Stimulated activated CD8-positive, alpha-beta memory T cell treated with anti-CD3 and anti-CD28 coated beads, Interleukin-4, amount 100 ng/mL, for 1 hour (primary cell): ENCODE measurements at places on chromosomes 16 and 17.

DNA sequence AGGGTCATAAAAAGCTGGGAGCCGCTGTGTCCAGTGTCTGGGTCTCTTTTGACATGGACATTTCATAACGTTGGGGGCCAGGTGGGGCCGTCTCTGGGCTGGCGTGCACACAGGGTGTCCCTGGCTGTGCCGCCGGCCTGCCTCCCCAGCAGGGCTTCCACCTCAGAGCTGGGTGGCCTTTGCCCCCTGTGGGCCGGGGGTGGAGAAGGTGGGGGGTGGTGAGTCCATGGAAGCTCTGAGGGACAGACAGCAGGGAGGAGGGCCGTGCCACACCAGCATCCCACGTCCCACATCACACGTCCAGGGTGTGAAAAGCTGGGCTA is 908 bp upstream of the SNAI3 start:
- DNase-seq: no peak

- DNase-seq: no peak
These were observed 397 bp downstream of the NCOR1 start for GRCh38 chr17:16215002-16215272.

GRCh38 chr16:81861503-81861902 is 82.4 kb downstream of the PLCG2 start:
- DNase-seq: no peak

DNA sequence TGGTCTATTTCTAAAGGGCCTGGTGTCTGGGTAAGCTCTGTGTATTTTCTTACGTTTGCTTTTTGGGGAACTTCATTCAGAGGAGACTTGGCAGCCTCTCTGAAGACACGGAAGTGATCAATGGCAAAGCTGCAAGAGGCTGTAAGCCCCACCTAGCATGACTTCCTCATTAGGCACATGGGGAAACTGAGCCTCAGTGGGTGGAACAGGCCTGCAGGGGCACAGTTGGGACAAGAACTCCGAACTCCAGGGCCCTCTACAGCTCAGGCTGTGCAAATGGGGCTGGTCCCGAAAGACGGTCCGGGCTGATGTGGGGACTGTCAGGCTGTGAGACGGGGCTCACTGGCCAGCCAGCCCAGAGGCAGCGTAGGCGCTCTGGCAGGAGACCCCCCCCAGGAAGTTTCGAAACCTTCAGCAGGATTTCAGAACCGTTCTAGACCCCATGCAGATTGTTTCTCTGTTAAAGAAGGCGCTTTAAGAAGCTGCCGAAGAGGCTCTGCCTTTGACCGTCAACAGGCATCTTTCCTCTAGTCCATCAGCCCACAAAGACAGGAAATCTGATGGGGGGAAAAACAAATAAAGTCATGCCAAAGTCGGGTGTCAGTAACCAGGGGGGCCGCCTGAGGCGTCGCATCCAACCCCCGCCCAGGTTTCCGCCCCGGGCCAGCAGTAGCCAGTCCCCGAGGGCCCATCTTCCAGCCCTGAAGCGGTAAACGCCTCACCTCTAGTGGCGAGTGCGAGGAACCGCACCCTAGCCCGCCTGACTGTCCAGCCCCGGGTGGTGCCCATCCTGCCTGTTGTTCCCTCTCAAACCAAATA is 79.8 kb upstream of the TBC1D3K start:
- peak; percentile 9 for DNase-seq

GRCh38 chr16:72234387-72234786 is 62.4 kb upstream of the PMFBP1 start:
- DNase-seq: no peak

DNA sequence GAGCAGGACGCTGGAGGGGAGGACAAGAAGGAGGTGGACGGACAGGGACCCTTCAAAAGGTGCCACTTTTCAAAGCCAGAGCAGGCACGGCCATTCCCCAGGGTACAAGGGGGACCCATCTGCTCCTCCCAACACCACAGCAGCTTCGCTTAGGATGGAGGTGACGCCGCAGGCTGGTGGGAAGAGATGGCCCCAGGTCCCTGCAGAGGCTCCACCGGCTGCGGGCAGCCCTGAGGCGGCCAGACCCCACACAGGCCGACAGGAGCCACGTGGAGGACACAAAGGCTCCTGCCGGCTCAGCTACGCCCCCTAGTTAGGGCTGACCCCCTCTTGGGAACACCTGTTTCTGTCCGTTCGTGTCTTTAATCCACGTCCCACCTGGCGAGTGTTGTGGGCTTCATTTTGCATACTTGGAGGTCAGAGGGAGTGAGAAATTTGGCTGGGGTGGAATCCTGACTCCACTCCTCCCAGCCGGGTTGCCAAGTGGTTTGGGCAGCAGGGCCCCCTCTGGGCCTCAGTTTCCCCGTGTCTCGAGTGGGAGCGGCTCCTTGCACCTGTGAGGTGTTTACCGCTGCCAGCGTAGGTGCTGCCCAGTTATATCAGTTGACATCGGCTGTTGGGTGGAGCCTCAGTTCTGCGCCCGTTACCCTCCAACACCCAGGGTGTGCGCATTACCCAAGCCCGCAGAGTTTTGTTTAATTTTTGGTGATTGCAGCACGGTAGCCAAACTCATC is 5.8 kb upstream of the FN3KRP start:
- DNase-seq: no peak

GRCh38 chr16:86836503-86837129 is 258.3 kb downstream of the FOXL1 start:
- no peak for DNase-seq

DNA sequence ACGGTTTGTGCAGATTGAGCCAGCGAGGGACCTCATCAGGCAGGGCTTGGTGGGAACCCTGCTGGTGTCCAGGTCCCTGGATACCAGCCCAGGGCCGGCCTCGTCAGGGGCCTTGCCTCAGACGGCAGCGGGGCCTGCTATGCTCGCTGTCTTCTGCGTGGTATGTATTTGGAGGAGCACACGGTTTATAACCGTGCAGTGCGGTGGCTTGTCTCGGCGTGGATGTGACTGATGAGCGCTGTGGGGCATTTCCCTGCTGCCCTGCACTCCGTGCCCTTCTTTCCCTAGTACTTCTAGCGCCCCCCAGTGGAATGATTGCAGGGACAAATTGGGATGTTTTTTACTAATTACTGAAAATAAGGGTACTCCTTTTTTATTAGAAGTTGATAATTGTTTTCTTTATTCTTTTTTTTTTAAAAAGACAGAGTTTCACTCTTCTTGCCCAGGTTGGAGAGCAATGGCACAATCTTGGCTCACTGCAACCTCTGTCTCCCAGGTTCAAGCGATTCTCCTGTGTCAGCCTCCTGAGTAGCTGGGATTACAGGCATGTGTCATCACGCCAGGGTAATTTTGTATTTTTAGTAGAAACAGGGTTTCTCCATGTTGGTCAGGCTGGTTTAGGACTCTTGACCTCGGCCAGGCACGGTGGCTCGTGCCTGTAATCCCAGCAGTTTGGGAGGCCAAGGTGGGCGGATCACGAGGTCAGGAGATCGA is 15.3 kb downstream of the TBCD start:
- DNase-seq: no peak

GRCh38 chr17:28199115-28199514 is 119.9 kb upstream of the TMEM97 start:
- DNase-seq: no peak

GRCh38 chr16:47197536-47198179 is 53.9 kb upstream of the NETO2 start:
- DNase-seq: no peak

DNA sequence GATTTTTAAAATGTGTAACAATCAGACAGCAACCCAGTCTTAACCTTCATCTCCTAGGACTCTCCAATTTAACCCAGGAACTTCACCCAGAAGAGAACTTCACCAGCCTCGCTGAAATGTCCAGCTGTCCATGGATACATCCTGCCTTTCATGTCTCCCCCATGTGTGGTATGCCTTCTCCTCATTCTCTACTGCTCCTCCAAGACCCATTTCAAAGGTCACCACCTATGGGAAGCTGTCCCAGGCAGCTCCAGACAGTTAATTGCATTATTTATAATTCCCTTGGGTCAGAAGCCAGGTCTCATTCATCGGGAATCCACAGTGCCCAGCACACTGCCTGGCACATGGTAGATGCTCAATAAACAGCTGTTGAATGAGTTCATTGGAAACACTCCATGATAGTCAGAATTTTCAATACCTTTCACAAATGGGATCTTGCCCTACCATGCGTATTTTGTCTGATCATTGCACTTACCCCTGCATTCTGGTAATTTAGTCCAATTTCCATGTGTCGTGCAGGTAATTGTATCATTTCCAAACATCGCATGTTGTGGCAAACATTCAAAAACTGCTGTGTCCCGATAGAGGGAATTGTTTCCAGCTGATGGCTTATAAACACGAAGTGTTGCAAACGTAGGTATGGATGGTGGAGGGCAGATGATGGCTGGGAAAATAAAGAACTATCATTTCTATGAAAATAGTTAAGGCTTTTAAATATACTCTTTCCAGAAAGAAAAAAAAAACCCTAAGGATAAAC is 9.0 kb downstream of the APOH start:
- no peak for DNase-seq

DNA sequence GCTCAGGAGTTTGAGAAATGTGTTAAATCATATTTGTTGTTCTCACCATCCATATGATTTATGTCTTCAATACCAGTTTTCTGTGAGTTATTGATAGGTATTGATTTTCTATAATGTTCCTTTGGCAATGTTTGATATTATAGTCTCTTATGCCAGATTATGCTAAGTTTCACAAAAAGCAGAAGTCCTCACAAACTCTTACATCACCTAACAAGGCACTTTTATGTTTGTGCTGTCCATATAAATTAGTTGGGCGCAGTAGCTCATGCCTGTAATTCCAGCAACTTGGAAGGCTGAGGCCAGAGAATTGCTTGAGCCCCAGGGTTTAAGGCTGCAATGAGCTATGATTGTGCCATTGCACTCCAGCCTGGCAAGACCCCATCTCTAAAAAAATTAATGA is 12.6 kb upstream of the UQCRC2 start:
- DNase-seq: no peak

- no peak for DNase-seq
These were observed 14.2 kb downstream of the ZNF624 start for GRCh38 chr17:16639438-16639837.

- DNase-seq: no peak
These were observed 59.0 kb downstream of the VMP1 start for GRCh38 chr17:59766491-59766890.

DNA sequence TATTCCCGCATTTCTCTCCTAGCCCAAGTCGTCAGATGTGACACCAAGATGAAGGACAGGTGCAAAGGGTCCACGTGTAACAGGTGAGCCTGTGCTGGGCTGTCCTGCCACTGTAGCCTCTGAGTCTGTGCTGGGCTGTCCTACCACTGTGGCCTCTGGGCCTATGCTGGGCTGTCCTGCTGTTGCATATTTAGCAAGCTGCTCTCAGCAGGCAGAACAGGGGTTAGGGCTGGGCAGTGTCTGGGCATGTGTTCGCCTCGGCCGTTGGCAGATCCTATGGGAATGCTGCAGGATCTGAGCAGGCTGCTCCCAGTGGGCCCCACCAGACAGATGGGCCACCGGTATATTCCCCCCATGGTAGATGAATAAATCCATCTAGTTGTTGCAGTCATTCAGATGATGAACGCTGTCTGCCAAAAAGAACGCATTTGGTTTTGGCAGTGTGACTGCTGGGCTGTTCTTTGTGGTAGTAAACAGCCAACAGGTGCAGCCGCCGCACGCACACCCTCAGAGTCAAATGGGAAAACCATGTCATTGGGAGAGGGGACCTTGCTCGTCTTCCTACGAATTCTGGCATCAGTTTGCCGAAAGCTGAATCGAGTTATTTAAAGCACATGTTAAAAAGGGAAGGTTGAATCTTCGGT is 49.2 kb downstream of the CRISPLD2 start:
- DNase-seq: no peak
